ENCODE measurements at places on chromosomes 12 and 14.

DNA sequence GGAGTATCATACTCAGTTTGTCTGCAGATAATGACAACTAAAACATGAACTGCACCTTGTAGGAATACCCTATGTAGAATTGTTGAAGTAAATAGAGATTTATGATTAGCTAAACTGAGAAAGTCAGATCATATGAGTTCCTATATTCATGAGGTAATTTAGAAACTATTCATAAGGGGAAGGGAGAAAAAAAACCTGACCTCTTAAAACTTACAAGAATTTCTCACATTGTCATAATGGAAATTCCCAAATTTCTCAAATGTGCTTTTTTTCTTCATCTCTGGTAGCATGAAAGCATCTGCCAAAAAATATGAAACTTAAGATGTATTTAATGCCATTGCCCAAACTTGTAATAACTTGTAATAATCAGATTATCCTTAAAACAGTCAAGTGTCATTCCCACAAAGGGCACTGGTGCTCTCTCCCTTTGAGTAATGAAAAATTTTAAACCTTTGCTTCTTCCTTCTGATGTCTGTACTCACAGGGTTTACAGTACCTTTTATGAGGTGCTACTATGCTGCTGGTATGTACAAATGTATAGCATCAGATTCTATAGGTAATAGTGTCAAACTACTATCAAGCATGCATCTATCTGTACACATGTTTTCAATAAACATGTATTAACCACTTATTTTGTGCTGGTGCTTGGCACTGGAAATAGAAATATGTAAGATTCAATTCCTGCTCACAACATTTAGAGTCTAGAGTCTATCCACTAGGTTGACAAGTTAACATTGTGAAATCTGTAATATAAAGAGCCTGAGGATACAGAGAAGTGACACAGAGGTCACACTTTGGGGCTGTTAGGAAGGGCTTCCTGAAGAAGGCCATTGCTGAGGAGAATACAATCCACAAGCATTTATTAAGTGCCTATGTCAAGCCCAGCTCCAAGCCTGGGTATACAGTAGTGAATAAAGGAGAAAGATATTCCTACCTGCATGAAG is 17.4 kb upstream of the DRAM1 start:
- DNase-seq: no peak

DNA sequence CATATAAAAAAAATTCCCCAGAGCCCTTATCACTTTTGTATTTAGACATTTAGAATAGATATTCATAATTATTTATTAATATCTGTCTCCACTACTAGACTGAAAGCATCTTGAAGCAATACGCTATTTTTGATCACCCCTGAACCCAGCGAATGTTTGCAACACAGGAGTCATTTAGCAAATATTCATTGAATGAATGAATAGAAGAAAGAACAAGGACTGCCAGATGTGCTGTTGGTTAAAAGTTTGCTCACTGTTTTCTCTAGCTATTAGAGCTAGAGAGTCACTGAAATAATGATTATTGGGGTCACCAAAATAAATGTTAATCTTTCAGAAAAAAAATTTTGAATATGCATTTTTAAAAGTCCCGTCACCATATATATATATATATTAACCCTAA is 174.3 kb downstream of the ACSS3 start:
- no peak for DNase-seq

DNA sequence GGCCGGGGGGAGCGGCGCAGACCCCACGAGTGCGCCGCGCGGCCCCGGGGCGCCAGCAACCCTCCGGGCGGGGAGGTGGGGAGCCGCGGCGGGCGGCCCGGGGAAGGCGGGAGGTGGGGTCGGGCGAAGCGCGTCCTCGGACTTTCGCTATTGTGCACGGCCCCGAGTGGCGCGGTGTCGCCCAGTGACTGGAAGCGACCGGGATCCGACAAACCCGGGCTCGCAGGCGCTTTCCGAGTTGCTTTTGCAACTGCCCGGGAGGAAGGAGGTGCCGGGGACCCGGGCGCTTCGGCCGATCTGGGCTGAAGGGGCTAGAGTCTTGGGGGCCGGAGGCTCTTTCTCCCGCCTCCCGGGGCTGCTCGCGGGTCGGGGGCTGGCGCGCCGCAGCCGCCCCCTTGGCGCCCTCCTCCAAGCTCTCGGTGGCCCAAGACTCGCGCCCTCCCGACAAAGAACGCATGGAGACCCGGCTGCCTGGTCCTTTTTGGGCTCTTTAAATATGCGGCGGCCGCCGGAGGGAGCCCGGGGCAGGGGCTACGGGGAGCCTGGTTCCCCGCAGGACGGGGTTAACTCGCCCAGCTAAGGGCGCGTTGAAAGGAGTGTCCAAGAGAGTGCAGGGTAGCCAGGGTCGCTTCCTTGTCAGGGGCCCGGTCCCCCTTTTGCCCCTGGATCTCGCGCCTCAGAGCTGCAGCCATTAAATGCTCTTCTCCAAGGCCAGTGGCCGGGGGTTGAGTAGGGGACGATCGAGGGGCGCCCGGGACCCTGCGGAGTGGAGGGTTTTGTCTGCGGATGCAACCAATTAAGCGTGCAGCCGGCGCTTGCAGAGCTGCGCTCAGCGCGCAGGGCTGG is 1.4 kb downstream of the HMGA2 start:
- peak; percentile 28 for DNase-seq

DNA sequence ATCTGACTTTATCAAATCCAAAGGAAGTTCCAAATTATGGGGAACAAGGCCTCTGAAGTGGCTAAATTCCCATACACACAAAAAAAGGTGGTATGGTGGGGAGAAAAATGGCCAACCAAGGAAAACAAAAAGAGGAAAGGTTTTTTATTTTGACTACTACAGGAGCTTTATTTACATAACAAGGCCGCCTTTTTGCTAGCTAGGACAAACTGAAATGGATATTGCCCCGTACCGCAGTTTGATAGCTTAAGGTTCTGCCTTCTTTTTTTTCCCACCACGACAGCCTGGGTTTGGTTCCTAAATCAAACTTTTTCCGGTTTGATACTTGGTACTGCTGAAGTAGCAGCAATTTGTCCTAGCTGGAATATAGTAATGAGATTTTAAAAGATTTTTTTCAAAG is 66.8 kb downstream of the COX16 start:
- DNase-seq: no peak

DNA sequence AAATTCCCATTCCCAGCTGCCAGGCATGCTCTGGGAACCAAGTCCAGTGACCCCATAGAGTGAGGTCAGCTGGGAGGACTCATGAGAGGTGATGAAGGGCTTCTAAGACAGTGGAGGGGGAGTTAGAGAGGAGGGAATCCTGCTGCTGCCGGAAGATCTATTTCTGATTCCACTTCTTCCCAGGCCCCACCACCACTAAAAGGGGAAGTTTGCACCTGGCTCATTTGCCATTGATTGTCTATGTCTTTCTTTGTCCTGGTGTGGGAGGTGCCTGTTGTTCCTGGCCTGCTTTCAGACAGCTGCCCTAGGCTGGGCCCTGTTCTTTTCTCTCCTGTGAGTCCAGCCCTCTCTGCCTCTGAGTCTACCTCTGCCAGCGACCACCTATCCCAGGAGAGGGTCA is 3.0 kb upstream of the KRT6A start:
- DNase-seq: no peak

DNA sequence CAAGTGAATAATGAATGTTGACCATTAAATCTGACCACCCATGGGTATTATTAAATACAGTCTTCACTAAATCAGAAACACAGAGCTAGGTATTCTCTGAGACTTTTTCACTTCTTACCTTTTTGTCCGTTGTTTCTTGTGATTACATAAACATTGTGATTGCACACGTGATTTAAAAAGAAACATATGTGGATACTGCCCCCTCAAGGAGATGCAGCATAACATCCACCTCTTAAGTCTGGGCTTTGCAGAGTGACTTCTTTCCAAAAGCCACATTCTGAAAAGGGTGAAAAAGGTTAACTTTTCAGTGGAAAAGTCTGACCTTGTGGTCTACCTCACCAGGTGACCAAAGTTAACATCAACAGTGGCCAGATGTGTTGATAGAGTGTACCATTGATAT is 185.5 kb upstream of the FAR2 start:
- DNase-seq: no peak

GRCh38 chr14:92794547-92794941 is 439 bp downstream of the GOLGA5 start:
- peak; percentile 27 for DNase-seq

GRCh38 chr12:89707703-89708564 is 704 bp downstream of the ATP2B1 start:
- peak; percentile 47 for DNase-seq

DNA sequence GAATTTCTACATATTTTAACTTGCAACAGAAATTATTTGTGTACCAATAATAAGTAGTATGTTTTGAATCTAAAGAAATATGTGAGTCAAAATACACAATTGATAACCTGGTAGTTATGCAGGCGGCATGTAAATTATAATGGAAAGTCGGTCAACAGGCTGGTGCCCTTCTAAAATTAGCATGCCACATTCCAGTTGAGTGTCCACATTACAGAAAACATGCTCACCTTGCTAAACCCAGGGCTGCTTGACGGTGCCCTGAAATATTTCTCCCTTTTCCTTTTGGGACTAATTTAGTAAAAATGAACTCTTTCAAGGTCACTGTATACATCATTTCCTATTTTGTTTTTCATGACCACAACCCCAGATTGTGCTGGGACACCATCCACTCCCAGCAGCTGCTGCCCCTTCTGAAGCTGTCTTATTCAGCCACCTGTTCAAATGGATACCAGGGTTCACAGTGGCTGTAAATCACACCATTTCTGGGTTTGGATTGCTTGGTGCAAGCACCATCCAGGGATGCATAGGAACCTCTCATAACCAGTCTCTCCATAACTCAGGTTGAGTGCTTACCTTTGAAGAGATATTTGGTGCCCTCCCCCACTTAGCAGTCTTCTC is 110.6 kb downstream of the ANO6 start:
- no peak for DNase-seq

GRCh38 chr14:51479584-51480325 is 172.0 kb upstream of the FRMD6 start:
- DNase-seq: peak; percentile 35

DNA sequence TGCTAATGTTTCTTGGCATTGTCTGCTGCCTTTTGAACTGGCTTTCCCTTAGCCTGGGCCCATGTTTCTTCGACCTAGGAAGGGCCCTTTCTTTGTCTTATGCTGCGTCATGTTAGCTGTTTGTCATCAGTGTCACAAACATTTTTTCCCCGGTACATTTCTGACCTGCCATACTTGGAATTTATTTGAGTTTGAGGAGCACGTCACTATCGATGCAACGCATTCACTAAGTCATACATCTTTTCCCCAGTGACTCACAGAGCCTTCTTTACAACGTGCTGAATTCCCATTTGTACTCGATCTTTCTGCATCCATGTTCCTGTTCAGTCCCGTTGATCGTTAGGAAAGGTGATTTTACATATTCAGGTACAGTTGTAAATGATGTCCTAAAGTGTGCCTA is 56.2 kb upstream of the MMP17 start:
- DNase-seq: no peak

DNA sequence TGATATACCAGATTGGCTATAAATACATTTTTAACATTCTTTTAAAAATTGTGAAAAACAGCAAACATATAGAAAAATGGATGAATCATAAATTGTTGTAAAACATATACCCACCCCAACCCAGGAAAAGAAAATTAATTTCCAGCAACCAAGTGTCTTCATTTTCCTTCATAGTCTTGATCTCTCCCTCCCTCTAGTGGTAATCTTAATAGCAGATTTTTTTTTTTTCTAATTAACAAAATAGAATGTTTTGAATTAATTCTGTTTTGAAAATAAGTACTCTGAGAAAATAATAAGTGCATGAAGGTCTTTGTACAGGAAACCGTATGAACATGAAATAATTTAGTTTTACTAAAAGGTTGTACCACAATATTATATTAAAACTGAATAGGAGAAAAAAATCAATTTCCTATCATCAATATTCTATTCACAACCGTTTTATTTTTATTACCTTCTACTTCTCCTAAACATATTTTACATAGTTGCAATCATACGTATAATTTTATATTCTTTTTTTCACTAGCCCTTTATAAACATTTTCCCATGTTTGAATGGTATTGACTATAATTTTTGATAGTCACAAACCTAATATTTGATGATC is 7.0 kb downstream of the ETNK1 start:
- no peak for DNase-seq

DNA sequence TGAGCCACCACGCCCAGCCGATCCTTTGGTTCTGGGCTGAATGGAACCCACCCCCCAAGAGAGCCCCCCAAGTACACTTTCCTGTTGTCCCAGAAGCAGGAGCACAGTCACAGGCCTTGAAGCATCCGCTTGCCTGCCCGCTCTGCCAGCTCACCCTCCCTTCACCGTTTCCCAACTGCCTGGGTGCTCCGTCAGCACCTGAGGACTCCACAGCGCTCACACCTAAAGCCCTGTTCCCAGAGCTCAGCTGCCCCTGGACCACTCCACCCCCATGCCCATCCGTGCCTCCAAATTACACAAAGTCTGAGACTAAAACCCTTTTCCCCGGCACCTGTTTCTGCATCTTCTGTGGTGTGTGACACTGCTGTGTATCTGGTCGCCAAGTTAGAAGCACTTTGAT is 44.3 kb upstream of the TRAF3 start:
- no peak for DNase-seq

GRCh38 chr14:101709533-101709881 is 52.0 kb upstream of the PPP2R5C start:
- no peak for DNase-seq

DNA sequence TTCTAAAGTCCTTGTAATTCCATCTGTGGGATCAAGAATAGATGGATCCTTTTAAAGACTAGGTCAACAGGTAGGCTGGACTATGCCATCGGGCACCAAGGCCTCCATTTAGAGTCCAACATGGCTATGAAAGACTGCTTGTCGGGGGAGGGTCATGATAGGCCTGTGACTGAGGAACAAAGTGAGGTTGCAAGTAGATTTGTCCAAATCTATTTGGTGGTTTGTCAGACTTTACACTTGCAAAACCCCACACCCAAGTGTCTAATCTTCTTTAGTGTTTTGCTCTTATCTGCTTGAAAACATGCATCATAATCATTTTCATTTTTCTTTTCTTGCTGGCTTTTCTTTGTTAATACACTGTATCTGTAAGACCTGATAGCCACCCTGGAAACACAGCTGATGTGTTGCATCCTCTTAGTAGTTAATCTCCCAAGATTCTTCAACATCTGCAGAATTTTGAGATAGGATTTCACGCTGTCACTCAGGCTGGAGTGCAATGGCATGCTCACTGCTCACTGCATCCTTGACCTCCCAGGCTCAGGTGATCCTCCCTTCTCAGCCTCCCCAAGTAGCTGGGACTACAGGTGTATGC is 50.3 kb downstream of the TDP1 start:
- no peak for DNase-seq

GRCh38 chr14:62451221-62451620 is 594.0 kb downstream of the KCNH5 start:
- DNase-seq: no peak

Measured in left cardiac atrium (tissue), 4 donors.